Stimulated activated naive CD4-positive, alpha-beta T cell treated with Interleukin-2 at 50 U/mL for 16 hours (primary cell): ENCODE measurements at places on chromosomes 2 and 18.

GRCh38 chr2:98472961-98473746, 28.5 kb downstream of the INPP4A start:
- DNase-seq: no peak

- DNase-seq: no peak
These were observed 176.6 kb upstream of the SKOR2 start for GRCh38 chr18:47427923-47428637.

DNA sequence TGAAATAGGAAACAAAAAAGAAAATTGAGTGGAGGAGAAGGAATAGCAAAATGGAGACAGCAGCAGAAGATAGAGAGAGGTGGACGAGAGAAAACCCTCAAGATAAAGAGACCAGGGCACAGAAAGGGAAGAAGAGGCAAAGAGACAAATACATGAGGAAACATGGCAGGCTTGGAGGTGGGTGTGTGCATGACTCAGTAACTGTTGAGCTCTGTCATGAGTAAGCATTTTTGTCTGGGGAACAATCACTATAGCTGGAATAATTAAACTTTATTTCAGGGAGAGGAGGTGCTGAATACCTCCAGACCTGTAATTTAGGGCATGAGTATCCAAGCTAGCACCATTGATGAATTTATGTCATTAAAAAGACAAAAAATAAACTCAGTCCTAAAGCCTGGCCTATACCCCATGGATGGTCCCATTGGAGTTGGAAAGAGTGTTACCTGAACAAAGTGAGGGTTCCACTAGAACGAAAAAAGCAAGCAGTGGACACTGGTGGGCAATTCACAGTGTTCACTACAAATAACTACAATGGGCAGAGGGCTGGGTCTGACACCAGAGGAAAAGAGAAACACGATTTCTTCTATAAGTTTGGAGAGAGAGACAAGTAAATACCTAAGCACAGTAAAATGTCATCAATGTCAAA, 145.5 kb downstream of the ADCYAP1 start:
- no peak for DNase-seq

GRCh38 chr2:133586978-133587377, 18.7 kb upstream of the NCKAP5 start:
- no peak for DNase-seq

GRCh38 chr2:225013425-225014365, 28.6 kb downstream of the DOCK10 start:
- no peak for DNase-seq

DNA sequence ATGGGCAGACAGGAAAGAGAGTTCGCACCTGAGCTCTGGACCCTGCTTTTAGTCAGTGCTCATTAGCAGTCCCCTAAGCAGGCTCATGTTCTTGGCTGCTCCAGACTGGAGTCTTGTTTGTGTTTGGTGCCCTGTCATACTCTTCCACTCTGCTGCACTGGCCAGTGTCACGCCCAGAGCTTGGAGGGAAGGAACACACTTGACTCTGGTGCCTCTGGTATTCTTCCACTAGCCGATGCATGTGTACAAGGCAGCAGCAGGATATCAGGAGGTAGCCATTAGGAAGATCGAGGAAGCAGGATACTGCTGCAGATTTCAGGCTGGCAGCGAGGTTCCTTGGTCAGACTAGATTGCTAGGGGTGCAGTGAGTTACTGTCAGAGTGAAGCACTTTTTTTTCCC, 81.4 kb upstream of the B3GNT2 start:
- DNase-seq: no peak

DNA sequence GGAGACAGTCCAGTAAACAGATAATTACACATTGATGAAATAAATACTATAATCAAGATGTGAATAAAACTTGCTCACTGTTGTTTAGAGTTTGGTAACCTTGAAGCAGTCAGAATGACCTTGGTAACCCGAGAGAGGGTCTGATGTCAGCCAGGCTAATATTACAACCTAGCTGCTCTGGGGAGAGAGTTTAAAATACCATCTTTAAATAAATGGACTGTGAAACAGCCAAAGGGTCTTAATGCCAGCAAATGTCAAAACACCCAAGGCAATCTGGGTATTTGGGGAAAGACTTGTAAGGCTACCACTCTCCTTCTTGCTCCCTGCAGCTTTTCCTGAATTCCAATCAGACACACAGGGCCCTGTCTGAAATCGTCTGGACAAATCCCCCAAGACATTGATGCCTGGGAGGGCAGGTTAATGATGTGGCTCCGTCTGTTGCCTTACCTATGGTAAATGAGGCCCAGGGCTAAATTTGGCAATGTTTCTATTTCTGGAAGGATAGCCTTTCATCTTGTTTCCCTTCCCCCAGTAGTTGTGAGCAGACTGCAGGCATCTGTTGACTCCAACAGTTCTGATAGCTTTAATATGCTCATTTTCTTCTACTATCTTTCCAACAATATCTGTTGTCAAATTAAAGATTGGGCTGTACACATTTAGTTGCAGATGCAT, 43.0 kb upstream of the ITGB6 start:
- DNase-seq: no peak

- DNase-seq: no peak
These were observed 25.0 kb downstream of the CREG2 start for GRCh38 chr2:101362316-101362715.

GRCh38 chr2:199018826-199019225, 438.9 kb downstream of the SATB2 start:
- DNase-seq: no peak

DNA sequence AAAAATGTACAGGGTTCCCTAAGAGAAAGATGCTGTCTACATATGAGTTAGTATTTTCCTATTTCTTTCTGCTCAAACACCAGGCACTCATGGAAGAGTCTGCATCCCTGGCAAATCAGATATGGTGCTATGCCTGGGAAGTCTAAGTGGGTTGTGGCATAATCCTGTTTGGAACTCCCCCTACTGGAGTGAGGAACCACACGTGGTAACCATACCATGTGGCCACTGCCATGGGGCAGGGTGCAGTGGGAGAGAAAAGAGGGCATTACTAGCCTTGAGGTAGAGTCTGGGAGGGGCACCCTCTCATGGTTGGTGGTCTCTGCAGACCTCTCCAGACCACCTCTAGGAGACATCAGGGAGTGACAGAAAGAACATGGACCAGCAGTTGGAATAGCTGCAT, 257.9 kb upstream of the ATP5MC3 start:
- DNase-seq: no peak

DNA sequence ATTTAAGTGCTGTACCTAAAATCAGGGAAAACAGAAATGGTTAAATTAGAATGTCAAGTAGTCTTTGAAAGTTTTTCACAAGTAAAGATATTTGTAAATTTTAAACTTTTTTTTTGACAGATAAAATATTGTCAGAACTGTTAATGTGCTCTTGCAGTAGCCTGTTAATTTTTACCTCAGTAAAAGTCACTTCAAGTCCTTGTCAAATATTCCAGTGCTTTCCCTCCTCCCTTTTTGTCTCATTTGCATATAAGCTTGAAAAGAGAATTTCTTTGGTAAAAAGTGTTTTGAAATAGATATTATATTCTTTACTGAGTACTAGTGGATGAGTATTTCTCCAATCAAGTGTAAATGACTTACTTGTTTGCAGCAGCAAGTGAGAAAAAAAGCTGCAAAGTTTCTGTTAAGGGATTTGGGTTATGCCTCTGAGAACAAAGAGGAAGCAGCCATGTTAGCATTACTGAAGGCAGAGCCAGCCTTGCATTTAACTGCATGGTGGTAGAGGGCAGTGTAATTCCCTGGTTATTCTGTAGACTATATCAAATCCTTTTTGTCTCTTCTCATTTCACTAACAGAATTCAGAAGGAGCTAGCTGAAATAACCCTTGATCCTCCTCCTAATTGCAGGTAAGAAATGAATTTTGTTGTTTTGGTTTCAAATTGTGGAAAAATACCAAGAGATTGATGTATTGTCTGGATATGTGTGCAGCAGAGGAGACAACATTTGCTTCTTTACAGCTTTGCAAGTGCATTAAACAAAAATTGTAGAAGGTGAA, 3.2 kb downstream of the UBE2E3 start:
- DNase-seq: no peak
